ENCODE measurements at places on chromosomes 11 and 22.
A peak's percentile ranks its signal among the peaks of the same experiment; 100 is the strongest.

DNA sequence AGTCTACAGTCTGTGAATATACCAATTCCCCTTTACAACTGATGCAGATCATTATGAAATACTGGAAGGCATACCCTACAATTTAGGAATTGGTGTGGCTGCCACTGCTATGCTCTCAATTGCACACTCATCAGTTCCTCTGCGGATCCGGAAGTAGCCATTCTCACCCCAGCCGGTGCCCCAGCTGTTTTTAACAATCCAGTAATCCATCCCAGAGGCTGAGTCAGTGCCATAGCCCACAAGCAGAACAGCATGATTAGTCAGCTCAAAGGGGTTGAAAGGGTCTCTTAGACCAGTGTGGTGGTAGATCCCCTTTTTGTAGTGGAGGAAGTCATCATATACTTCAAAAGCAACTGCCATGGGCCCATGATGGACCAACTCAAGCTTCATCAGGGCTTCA lies 43.6 kb downstream of the CTSC start:
- DNase-seq = no peak

DNA sequence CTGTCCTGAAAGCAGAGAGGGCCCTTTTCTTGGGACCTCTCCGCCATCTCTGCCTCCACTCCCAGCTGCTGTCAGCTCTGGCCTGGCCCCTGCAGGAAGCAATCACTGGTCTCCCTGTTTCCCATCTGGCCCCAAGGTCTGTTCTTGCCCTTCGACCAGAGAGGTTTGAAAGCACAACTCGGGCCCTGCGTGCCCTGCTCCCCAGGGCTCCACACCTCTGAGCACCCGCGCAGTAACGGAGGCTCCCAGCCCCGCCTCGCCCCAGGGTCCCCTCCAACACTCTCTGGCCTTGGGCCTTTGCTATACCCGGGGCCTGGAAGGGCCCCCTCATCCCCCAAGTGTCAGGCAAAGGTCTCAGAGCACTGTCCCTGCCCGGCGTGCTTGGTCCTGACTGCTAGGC lies 7.8 kb upstream of the CD81 start:
- no peak for DNase-seq

- DNase-seq = no peak
These were observed 33.0 kb downstream of the CECR2 start for GRCh38 chr22:17402293-17402692.

DNA sequence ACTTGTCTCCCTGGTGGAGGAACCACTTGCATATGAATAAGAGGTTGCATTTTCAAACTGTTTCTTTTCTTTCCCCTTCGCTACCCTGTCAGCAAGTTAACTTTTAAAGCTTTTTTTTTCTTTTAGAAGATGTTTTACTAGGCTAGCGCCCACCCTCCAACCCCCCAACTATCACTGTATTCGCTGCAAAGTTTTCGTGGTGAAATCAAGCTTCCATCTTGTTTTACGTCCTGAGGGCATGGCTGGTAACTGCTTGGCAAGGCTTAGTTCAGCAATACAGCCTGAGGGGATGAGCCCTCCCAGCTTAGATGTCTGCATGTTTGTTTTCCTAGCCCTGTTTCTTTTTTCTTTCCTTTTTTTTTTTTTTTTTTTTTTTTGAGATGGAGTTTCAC lies 1359.3 kb downstream of the LRRC4C start:
- DNase-seq = no peak

- DNase-seq = no peak
These were observed 147.2 kb downstream of the TRPC6 start for GRCh38 chr11:101436511-101437142.

DNA sequence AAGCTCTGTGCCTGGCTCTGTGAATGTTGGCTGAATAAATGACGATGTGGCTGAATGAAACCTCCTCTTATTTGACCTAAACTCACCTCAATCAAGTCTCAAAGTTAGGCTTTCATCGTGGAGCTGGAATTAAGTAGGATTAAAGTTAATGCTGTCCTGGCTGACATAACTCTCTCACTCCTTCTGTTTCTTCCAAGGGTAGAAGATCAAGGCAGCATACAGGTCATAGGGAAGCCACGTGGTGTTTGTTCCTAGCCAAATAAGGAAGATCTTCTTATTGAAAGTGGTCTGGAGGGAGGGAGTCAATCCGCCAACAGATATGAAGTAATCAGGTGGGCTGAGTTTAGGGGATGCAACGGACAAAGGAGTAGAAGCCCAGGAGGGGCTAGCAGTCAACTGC lies 59.5 kb downstream of the TRIM29 start:
- no peak for DNase-seq

DNA sequence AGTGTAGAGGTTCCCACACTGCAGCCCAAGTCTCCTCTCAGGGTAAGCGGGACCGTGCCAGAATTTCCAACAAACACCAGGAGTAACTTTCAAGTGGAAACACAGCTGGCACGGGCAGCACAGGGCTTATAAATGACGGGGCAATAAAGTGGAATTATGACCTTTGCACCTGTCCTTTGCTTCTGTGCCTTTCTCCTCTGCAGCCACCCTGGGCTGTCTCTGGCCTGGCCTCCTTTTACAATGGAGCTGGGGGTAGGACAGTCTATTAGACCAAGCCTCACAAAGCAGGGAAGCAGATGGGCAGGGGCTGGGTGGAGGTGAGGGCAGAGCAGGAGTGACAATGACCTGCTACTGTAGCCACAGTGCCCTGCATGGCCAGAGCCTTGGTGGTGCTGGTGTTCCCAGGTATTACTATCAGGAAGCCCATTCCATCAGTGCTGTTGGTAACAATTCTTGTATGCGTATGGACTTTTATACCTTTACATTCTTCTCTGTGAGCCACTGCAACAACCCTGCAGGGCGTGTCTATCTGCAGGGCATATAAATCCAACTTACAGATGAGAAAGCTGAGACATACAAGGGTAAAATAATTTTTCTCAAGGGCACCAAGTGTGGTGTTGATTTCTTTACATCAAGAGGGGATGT lies 387.8 kb downstream of the CTTN start:
- no peak for DNase-seq

DNA sequence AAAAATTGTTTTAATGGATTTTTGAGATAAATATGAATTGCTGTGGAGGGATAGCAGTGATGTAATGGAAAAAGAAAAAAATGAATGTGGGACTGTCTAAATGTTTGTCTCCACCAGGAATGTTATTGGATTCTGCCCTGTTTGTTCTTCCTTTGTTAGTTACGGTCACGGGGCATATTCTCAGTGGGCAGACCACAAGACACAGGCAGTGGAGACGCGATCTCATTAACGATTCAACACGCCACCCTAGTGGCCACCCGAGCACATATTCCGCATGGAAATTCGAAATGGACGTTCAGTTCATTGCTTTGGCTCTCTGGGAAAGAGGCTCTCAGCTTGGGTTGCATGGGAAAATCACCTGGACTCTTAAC lies 151.8 kb upstream of the TTC12 start:
- DNase-seq = no peak

DNA sequence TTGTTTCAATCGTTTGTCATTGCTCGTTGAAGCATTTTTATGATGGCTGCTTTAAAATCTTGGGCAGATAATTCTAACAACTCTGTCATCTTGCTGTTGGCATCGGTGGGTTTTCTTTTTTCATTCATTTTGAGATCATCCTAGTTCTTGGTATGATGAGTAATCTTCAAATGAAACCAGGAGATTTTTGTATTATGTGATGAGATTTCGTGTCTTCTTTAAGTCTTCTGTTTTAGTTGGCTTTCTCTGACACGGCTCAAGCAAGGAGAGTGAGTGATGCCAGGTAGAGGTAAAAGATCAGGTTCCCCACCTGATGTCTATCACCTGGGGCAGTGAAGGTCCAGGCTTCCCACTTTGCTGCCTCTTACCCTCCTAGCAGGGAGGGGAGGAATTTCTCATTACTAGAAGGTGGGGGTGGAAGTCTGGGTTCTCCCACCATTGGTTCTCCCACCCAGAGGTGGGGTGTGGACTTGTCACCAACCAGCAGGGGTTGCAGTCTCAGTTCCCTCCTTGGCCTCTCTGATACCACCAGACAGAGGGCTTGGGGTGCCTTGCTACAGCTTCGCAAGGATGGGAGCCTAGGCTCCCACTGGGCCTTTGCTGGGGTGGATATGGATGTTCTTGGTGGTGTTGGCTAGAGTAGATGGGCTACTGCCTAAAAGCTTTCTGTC lies 12.9 kb downstream of the CDC45 start:
- no peak for DNase-seq

DNA sequence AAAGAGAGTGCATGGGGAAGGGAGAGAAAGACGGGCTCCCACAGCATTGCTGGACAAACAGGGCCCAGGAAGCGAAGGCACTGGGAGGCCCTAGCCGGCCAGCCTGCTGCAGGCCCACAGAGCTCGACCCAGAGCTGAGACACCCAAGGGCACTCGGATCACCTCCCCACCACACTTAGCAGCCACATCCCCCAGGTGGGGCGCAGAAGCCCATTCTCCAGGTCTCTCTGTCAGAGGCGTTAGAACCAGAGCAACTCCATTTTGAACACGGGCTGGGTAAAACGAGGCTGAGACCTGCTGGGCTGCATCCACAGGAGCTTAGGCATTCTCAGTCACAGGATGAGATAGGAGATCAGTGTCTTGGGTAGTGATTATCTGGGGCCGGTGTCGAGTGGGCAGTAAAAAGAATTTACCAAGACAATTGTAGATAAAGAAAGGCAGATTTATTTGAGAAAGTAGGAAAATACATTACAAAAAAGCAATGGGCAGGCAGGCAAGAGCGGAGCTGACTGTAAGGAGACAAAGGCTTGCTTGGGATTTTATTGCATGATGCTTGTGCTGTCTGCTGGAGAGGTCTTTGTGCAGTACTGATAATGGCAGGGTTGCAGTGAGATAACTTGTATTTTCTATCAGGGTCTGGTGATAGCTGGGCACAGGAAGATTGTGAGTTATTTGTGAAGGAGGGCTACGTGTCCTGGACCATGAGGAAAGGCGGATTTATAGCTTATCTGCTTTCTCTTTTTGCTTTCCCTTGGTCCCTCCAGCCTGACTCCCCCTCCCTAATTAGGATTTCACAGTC lies 13.4 kb upstream of the CAPN5 start:
- no peak for DNase-seq

DNA sequence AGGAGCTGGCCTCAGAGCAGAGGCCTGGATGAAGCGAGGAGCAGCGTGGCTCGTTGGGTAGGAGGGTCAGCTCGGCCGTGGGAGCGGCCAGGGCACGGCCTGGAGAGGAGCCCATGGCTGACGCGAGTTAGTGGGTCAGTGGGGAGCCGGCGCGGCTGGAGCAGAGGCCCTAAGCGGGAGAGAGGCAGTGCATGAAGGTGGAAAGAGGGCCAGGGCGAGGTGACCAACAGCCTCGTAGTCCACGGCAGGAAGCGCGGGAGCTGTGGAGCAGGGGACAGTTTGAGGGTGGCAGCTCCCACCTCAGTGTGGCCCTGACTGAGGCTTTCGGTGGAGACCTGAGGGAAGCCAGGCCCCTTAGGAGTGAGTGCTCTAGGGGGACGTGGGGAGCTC lies 24.1 kb downstream of the DCPS start:
- no peak for DNase-seq

GRCh38 chr22:27218012-27218920 lies 560.9 kb downstream of the MIAT start:
- DNase-seq = no peak

DNA sequence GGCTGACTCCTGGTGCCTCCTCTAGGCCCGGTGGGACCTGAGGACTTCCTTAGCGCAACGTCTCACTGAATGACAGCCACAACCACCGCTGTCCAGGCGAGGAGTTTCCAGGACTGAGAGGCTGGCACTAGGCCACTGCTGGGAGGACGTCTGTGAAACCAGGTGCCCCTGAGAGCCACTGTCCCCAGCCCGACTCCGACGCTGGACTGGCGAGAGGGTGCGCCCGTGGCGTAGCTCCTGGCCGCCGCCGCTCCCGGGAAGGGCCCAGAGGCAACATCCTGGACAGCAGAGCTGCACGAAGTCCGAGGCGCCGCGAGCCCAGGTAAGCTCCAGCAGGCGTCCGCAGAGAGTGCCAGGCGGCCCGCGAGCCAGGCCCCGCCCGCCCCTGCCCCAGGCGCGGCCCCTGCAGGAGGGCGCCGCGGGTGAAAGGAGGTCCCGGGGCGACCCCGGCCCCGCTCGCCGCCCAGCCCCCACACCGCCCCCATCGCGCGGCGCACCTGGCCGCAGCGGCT lies 525 bp downstream of the DGCR2 start:
- peak; percentile 21 for DNase-seq

DNA sequence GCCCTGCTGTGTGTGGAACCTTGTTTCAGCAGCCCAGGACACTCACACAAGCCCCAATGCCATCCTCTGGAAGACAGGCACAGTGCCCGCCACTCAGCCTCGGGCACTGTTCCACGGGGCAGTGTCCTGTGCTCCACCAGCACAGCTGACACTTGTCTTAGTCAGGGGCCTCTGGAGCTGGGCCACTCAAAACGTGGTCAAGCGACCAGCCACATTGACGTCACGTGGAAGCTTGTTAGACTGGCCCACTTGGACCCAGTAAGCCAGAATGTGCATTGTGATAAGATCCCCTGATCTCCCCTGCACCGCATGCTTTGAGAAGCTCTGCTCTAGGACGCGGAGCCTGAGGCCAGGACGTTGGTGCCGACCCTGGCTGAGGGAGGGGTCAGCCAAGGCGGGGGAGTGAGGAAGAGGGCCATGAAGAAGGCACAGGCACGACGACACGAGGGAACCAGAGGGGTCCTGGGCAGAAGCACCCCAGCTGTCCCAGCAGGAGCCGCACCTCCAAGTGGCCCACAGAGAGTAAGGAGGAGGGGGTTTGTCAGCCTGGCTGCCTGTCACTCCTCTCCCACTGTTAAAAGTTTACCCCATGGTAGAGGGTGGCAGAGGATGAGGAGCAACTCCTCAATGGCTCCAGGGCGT lies 64.6 kb downstream of the LINC01488 start:
- DNase-seq = no peak

- no peak for DNase-seq
These were observed 433.4 kb downstream of the BRD1 start for GRCh38 chr22:49394116-49394785.

DNA sequence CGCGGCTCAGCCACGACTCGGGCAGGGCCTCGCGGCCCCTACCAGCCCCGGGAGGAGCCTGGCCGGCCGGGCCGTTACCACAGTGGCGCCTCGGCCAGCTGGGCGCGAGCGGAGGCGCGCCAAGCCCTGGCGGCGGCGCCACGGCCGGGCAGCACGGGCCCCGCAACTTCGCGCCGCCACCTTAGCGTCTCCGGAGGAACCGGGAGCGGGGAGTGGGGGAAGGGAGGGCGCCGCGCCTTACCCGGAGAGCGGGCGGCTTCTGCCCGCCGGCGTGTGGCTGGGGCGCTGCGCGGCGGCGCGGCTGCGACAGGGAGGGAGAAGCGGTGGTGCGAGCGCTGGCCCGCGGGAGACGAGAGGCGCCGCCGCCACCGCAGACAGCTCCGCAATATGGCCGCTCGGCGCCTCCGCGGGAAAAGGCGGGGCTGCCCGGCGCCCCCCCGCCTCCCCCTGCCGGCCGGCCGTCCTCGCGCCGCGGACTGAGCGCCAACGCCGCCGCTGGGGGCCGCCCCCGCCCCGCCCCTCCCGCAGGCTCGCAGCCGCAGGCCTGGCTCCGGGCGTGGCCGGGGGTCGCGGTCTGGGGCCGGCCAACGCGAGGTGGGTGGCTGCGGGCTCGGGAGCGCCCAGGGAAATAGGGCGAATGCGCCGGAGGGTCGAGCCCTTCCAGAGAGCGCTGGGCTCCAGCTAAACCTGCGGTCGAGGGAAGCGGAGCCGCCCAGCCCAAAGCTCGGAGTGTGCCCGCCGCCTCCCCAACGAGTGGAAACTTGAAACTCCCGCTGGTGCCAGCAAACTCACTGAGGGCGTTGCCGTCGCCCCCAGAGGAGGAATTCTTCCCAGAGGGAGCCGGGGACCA lies at the start of gene RDX:
TSS of gene RDX (minus strand) at position 389 of the 850 bp plus-strand sequence. CDS start 16,922 bp downstream, outside the sequence.
- peak; percentile 62 for DNase-seq
